NCI-H187 treated with DMSO at 0.1 percent for 48 hours (cell line): ENCODE measurements at places on chromosomes 12 and 14.

GRCh38 chr14:90758959-90759358 is 57.3 kb downstream of the TTC7B start:
- DNase-seq: no peak

- no peak for DNase-seq
These were observed 43.9 kb downstream of the BHLHE41 start for GRCh38 chr12:26080911-26081310.

DNA sequence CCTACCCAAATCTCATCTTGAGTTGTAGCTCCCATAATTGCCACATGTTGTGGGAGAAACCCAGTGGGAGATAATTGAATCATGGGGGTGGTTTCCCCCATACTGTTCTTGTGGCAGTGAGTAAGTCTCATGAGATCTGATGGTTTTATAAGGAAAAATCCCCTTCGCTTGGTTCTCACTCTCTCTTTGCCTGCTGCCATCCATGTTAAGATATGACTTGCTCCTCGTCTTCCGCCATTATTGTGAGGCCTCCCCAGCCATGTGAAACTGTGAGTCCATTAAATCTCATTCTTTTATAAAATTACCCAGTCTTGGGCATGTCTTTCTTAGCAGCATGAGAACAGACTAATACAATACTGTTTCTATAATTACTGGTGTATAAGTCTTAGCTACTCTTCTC is 6.5 kb upstream of the BCAT1 start:
- DNase-seq: no peak

- no peak for DNase-seq
These were observed 424.4 kb upstream of the LMO3 start for GRCh38 chr12:17030338-17030737.

DNA sequence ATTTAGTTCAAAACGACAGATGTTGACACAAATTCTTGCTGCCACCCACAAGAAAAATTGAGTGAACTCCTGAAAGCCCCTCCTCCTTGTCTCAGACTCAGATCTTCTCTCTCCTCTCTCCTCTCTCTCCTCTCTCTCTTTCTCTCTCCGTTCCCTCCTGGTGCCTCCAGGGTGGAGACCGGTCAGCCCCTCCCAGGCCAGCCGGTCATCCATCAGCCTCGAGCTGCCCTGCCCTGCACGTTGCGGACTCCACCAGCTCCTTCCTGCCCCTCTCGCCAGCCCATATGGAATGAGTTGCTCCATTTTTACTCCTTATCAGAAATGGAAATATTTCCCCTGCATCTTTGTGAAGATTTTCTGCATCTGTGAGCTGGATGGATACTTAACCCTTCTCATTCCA is 103.8 kb downstream of the TBX5 start:
- DNase-seq: no peak

DNA sequence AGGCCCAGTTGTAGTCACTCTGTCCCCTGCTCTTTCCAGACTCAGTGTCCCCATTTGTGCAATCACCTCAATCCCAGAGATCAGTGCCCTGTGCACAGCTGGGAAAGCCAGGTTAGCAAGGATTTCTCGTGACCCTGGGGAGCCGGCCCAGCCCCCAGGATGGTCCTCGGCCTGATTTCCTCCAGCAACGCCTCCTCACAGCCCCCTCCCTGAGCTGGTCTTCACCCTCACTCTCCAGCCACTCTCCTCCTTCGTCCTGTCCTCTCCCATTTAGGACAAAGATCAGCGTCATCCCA is 194.8 kb upstream of the C14orf180 start:
- no peak for DNase-seq
